RPMI7951 (cell line): ENCODE measurements at places on chromosomes 5 and 9.
A peak's percentile ranks its signal among the peaks of the same experiment; 100 is the strongest.

DNA sequence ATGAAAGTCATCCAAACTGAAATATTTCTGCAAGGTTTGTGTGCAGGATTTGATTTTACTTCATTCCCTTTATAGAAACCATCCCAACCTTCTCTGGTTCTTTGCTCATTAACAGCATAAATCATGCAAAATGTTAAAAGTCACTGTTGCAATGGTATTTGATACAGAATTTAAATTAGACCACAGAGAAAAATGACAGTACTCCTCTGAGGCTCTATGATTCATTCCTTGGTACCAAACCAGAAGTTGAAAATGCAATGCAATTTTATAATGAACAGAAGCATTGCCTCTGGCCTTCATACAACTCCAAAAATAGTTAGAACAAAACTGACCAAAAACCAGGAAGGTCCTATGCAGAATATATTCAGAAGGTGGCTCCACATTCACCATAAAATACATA, 607.1 kb downstream of the TLE1 start:
- peak; percentile 58 for DNase-seq

DNA sequence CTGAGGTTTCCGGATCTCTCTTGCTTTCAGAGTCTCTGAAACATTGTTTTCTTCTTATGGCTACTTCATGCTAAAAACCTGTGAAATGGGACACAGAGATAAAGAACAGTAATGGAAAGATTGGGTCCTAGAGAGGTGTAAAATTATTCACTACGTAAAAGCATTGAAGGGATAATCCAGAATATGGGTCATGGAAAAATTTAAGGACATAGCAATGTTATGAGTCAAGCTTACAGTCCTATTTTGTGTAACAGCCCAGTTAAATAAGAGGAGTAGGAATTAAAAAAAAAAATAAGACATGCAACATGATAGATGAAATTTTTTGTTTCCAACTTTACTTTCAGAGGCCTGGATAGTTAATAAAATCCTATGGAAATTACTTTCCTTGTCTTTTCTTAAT, 61.9 kb upstream of the ELL2 start:
- peak; percentile 61 for DNase-seq

- DNase-seq: no peak
Observed at GRCh38 chr5:7181841-7182240, 214.1 kb upstream of the ADCY2 start.

DNA sequence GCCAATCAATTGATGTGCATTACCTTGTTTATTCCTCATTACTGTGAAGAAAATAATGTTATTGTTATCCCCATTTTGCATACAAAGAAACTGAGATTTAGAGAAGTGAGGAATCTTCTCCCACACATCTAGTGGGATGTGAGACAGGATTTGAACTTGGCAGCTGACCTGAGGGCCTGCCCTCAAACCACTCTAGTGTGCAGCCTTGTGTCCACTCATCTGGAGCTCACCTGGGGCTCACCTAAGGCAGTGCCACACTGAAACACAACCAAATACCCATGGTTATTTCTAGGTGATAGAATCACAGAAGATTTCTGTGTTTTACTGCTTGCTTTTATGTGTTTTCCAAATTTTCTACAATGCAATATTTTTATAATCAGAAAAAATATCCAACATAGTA, 94.7 kb upstream of the SAP30L start:
- DNase-seq: no peak

DNA sequence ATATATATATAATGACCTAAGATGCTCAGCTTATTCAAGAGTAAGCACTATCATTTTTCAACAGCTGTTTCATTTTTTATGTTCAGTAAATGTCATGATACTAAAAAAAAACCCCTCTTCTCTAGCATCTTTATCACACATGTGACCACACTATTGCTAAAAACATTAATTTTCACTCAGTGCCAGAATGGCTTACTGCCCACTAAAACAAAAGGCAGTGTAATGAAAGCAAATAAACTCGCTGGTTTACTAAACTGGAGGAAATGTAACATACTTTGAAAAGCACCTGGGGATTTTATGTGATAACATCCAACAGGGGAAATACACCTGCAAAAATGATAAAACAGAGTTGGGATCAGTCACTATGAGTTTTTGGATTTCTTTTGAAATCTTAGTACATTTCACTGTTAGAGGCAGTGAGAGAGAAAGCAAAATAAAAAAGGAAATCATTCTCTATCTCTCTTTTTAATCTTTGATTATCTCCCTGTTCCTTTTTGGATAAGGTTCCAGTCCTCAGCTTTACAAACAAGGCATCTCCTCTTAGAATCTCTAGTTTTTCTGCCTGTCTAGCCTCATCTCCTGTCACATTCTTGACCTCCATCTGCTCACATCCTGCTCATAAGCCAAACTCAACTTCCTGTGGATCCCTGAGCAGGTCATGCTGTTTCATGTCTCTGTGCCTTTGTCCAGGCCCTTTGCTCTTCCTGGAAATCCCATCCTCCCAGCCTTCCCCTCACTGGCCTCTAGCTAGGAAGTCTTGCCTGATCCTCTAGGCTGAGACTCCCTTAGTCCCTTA, 338.0 kb downstream of the MAN2A1 start:
- DNase-seq: no peak

DNA sequence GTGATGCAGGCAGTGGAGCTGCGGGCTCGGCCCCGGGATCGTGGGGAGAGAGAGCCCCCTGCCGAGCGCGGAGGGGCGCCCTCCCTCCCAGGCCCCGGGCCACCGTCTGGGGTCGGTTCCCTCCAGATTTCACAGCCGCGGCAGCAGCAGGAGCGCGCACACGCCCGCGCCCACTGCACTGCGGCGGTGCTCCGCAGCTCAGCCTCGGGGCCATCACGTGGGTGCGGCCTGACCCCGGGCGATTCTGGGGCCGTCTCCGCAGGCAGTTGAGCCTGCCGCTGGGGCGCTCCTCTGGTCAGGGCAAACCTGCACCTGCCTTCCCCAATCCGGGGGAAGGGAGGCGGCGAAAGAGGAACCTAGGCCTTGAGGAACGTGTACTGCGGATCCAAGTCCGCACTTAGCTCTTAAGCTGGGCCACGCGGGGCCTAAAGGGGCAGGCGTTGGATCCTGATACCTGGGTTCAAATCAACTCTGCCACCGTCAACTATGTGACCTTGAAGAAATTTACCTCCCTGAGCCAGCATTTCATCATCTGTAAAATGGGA, 9.4 kb upstream of the DELE1 start:
- DNase-seq: no peak

GRCh38 chr5:15571618-15572017, 71.6 kb downstream of the FBXL7 start:
- DNase-seq: no peak
